ENCODE measurements at places on chromosomes 12 and 14.

GRCh38 chr14:77488558-77488957, 10.1 kb downstream of the ISM2 start:
- DNase-seq, result no peak

GRCh38 chr12:94783343-94783742, 133.0 kb upstream of the TMCC3 start:
- no peak for DNase-seq

DNA sequence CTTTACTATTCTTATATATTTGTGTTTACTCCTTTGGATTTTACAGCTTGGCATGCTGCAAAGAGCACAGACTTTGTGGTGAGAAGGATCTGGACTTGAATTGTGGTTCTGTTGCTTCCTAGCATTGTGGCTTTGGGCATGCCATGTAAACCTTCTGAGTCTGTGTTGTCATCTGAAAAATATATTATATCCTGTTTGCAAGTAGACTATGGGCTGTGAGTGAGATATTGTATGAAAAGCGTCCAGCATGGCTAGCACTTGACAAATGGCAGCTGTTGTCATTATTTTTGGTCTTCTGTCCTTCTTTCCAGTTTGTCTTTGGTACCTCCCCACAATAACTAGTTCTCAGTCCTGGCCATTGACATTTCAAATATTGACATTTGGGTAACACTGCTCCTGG, 61.8 kb upstream of the DACT1 start:
- no peak for DNase-seq

DNA sequence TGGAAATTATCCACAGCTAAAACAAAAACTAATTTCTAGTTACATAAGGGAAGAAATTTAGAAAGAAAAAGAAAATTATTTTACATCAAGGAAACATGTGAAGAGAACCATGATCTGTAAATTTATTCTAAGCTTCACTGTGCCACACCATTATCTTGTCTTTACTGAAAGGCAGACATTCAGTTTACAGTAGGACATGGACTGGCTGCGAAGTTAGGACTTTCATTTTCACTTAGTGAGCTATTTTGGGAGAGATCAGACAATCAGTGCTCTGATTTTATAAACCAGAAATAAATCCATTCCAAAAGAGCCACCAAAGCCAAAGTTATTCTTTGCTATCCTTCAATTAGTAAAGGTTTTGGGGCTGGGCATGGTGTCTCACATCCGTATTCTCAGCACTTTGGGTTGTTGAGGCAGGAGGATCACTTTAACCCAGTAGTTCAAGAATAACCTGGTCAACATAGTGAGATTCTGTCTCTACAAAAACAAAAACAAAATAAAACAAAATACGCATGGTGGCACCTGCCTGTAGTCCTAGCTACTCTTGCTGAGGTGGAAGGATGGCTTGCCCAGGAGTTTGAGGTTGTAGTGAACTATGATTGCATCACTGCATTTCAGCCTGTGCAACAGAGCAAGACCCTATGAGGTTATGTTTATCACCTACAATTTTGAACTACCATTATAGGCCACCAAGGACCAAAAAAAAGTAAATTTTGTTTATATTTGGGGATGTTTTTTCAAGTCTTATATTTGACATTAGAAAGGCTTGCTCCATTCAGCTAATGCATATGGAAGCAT, 1084.8 kb upstream of the ATXN7L3B start:
- no peak for DNase-seq

- DNase-seq, result no peak
These were observed 59.5 kb downstream of the LRIG3 start for GRCh38 chr12:58860788-58861240.

DNA sequence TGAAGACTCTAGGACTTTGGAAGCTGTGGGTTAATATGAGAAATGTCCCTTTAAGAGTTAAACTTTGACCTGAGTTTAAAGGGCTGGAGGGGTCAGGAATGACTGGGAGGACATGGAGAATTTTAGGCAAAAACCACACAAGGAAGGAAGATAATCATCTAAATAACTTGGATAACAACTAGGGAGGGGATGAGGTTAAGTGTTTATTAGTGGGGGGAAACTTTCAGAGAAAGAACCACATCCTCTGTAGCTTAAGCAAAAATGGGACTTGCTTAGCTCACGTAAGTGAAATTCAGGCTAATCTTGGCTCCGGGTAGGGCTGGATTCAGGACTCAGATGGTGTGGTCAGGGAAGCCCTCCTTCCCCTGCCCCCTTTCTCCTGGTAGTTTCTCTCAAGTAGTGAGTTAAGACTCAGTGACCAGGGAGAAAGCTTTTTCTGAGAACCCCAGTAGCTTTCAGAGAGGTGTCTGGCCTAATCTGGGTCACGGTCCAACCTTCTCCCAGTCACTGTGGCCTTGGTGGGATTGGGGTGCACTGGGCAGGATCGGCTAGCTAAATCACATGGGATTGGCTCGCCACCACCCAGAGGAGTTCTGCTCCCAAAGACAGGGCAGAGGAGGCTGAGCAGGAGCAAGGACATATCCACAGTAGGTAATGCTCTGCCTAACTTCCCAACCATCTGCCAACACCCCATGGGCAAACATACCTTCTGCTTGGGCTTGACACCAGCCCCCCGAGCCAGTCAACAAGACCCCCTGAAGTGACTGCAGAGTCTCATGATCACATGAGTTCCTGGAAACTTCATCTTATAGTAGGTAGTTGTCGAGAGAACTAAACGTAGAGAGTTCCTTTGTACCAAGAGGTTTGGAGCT, 52.8 kb downstream of the ARF6 start:
- no peak for DNase-seq

DNA sequence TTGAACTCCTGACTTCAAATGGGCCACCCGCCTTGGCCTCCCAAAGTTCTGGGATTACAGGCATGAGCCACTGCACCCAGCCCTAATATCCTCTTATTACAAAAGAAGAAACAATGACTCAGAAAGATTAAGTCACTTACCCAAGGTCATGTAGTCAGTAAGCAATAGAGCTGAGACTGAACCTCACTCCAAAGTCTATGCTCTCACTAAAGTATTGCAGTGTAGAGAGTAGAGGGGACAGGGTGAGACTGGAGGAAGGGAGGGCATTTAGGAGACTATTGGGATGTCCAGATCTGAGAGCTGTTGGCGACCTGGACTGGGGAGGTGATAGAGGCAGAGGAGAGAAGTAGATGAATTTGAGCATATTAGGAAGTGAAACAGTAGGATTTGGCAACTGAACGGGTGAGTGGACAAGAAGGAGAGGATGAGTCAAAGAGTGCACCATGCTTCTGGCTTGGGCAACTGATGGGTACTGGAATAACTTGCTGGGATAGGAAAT, 11.8 kb downstream of the P2RX7 start:
- DNase-seq, result no peak

- DNase-seq, result no peak
These were observed 592 bp upstream of the USP15 start for GRCh38 chr12:62259631-62259992.

- DNase-seq, result no peak
These were observed 10.3 kb downstream of the TBPL2 start for GRCh38 chr14:55430024-55430690.

- DNase-seq, result no peak
These were observed 82.8 kb downstream of the B4GALNT3 start for GRCh38 chr12:542395-543113.

- no peak for DNase-seq
These were observed 757.1 kb downstream of the NRXN3 start for GRCh38 chr14:78927261-78927660.

DNA sequence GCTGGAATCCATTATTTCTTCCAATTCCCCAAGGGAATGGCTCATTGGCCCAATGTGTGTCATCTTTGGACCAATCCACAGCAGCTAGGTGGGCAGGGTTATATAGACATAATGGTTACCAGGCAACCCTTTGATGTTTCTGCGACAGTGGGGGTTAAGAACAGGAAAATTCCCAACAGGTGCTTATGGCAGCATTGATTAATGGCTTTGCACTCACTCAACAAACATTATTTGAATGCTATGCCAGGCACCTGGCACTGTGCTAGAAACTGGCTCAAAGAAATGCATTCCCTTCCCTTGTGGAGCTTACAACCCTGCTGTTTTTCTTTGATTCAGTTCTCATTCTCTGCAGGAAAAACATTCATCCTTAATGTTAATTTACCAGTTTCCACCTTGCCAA, 1221.0 kb downstream of the AACS start:
- no peak for DNase-seq

DNA sequence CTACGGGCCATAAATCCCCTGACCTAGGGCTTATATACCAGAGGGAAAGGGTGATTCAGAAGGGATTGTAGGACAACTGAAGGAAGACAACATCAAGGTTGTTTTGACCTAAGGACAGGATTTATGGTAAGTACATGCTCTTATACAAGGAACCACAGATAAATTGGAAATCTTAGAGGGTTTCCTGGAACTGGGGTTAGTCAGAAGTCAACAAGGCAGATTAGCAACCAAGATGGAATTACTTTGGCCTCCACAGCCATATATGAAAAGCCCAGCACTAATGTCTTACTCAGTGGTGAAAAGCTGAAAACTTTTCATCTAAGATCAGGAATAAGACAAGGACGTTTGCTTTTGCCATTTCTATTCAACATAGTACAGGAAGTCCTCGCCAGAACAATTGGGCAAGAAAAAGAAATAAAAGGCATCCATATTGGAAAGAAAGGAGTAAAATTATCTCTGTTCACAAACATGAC, 5.4 kb downstream of the TMBIM4 start:
- DNase-seq, result no peak

DNA sequence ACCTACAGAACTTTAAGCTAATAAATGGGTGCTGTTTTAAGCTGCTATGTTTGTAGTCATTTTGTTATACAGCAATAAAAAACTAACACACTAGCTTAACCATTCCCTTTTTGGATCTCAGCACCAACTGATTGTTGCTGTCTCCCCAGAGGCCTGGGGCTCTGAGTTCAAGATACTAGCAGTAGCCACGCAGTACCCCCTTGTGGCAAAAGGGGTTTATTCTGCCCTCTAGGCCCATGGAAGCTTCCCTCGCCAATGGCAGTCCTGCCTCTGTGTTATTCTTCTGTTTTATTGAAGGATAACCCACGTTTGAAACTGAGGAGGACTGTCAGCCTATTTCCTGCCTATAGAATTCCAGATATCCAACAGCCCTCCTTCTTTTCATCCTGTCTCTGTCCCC, 455.3 kb upstream of the ATP2B1 start:
- no peak for DNase-seq

DNA sequence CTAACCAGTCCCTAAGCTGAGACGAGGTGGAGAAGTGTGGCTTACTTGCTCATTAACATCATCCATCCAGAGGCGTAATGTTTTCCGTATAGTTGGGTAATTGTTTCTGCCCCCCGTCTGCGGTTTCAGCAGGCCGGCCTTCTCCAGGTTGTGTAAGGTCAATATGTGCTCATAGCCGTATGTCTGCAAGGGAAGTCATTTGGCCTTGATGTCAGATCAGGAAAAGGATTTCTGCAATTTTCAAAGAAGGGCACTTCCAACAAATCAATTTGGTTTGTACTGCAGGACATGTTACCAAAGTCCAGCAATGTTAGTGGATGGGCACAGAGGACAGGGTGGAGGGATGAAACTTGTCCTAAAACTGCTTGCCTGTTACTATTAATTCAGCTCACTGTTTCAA, 9.9 kb upstream of the DIABLO start:
- DNase-seq, result no peak

- DNase-seq, result peak; percentile 13
These were observed 1.4 kb downstream of the ASPG start for GRCh38 chr14:104086661-104087461.

GRCh38 chr14:100891501-100892445, 11.7 kb downstream of the RTL1 start:
- no peak for DNase-seq

DNA sequence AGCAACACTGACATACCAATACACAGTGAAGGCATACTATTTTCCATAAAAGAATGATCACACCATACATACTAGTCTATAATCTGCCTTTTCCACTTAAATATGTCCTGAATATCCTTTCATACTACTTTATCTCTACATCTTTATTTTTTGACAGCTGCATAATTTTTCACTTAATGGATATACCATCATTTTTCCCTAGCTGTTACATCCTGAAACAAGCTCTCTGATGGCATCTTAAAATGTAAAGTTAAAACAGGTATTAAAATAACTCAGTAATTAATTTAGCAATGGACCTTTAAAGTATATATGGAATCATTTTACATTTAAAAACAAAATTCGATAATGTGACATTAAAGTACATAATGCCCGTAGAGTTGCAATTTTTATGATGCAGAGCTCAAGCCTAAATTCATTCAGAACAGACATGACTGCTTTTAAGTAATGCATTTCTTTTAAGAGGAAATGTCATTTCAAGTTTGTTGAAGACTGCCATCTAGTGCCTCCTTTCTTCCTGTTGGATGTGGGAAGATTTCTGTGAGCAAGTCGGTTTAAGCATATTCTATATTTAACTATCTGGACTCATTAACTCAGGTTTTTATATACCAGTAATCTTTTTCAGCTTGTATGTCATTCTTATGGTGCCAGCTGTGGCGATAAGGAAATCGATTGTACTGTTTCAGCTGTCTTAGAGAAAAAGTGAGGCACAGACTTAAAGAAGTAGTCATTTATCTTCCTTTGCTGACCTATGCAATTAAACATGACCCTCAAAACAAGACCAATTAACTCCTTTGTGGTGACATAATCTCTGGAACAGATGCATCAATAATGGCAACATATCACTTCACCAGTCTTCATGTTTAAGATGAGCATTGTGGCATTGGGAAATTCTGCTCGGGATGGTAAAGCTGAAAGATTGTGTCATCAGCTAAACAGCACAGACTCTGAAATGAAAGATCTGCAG, 20.3 kb downstream of the PRICKLE1 start:
- DNase-seq, result peak; percentile 82

GRCh38 chr12:55717011-55718007, 1.5 kb downstream of the BLOC1S1 start:
- DNase-seq, result no peak

- no peak for DNase-seq
These were observed 108.5 kb downstream of the DUSP6 start for GRCh38 chr12:89243771-89244170.

- no peak for DNase-seq
These were observed 118.7 kb downstream of the BRMS1L start for GRCh38 chr14:35944847-35945246.

DNA sequence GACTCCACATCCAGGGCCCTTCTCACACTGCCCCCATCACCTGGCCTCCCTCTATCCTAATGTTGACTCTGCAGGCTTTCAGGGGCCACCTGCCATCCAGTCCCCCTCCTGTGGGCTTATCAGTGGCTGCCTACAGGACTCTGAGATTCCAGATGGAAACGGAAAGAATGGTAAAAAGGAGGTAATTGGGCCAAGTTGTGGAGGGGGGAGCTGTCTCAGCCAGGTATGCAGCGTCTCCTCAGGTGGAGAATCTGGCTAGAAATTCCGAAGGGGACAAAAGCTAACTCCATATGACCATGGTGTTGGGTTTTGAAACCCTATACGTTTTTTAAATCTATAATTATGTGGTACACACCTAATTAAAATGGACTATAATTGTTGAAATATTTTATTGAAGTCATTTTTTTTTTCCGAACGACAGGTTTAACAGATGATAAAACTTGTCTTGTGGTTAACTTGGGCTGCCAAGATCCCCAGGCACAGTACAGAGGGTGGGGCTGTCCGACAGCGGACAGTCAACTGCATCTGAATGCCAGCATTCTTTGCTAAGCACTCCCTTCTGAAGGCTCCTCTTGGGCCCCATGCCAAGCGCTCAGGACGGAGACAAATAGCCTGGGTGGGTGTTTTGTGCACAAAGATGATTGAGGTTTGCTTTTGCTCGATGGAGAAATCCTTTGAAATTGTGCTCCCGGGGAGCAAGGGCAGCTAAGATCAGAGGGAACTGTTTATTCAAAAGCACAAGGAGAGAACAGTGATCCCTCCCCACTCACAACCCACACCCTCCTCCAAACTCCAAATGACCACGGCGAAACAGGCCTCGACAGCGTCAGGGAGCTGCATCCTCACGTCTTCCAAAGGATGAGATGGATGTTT, 365.6 kb downstream of the BCL11B start:
- DNase-seq, result peak; percentile 91

Measured in brain (organoid and tissue), 16 donors.